ENCODE measurements at places on chromosomes 12 and 14.

DNA sequence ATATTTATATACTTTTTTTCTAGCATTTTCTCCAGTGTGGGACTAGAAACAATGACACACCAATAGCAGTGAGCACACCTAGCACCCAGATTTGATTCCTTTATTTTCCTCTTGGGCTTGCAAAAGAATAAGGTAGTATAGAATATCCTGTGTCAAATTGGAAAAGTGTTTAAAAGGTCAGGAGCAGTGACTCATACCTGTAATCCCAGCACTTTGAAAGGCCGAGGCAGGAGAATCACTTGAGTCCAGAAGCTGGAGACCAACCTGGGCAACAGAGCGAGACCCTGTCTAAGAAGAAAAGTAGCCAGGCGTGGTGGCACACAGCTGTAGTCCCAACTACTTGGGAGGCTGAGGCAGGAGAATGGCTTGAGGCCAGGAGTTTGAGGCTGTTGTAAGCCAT, 53.8 kb upstream of the SGPP1 start:
- DNase-seq: no peak

- no peak for DNase-seq
These were observed 1.6 kb downstream of the GZMH start for GRCh38 chr14:24607635-24608514.

DNA sequence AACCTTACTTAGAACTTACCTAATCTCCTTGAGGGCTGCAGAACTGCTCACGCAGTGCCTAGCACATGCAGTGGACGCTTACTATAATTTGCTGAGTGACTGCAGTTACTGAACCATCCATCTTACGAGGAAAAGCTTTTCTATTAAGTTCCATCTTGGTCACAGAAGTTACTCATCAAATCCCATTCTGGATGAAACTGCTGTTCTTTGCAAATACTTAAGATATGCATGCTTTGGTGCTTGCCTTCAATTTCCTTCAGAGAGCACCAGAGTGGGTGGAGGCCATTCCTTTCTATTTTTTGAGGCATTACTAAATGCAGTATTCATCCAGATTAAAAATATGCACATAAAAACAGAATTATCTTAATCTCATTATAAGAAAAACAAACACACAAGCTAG, 17.7 kb upstream of the PELI2 start:
- DNase-seq: no peak

DNA sequence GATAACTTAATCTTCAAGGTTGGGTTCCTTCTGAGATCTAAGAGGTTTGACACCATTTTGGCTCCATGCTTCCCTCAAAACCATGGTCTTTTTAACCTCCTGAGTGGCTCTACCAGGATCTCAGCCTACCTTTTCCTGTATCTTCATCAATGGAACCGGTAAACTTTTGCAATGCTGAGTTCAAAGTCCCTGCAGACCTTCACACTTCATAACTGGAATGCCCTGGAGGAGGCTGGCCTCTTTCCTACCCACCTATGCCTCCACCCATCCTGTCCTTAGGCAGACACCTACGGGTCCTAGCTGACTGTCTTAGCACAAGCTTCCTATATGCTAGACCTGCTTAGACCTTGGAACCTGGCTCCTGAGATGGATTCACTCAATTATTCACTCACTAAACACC, 89.5 kb upstream of the EEA1 start:
- DNase-seq: no peak

GRCh38 chr12:24814379-24815113, 134.4 kb downstream of the BCAT1 start:
- no peak for DNase-seq

DNA sequence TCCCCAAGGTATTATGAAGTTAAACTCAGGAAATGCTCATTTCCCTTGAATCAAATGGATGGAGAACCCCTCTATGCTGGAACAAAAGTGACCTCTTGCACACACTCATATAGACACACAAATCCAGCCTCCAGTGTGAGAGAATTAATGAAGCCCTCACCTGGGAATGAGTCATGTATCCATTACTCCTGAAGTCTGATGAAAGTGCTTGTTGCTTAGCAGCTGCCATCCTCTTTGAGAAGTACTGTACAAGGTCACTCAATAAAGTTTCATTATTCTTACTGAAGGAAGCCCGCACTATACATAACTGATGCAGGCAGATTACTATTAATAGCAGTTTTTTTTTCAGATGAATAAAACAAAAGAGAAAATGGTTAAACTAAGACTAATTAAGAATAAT, 102.3 kb downstream of the RERG start:
- DNase-seq: no peak

GRCh38 chr12:108305991-108306501, 33.1 kb downstream of the CMKLR1 start:
- DNase-seq: no peak

- DNase-seq: no peak
These were observed 10.1 kb downstream of the IL23A start for GRCh38 chr12:56348776-56349175.

GRCh38 chr12:125136702-125137101, 71.5 kb downstream of the AACS start:
- DNase-seq: no peak

GRCh38 chr12:70260646-70261045, 17.4 kb downstream of the CNOT2 start:
- no peak for DNase-seq

GRCh38 chr12:28051516-28052354, 79.2 kb upstream of the PTHLH start:
- no peak for DNase-seq

DNA sequence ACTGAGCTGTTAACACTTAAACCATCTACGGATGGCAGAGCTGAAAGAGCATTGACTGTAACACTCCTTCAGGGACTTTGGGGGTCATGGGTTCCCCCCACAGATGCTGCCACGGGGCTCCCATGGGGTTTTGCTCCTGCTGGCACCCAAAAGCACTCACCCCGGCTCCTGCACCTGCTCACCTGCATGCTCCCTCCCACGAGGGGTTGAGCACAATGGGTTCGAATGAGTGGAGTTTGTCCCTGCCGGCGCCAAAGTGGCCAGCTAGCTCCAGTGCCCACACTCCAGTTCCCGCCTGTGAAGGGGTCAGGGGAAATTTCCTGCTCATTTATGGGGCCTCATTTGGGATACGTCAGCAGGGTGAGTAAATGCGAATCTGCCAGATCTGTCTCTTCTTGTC, 40.7 kb downstream of the TNFAIP2 start:
- no peak for DNase-seq

DNA sequence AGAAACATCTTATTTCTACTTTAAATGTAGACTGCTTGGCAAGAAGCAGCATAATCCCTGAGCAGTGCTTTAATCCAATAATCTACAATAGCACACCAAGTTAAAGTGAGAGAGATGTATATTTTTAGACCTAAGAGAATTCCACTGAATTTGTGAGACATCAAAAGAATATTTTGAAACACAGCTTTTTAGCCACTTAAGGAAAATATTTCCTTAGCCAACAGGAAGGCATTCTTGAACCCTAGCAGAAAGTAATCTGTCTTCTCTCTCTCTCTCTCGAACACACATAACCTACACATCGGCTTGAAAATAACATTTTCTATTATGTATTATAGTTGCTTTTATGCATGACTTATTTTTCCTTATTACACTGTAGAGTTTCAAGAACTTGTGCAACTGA, 34.0 kb downstream of the KITLG start:
- no peak for DNase-seq

GRCh38 chr12:124916374-124917134, 2.1 kb upstream of the UBC start:
- no peak for DNase-seq

DNA sequence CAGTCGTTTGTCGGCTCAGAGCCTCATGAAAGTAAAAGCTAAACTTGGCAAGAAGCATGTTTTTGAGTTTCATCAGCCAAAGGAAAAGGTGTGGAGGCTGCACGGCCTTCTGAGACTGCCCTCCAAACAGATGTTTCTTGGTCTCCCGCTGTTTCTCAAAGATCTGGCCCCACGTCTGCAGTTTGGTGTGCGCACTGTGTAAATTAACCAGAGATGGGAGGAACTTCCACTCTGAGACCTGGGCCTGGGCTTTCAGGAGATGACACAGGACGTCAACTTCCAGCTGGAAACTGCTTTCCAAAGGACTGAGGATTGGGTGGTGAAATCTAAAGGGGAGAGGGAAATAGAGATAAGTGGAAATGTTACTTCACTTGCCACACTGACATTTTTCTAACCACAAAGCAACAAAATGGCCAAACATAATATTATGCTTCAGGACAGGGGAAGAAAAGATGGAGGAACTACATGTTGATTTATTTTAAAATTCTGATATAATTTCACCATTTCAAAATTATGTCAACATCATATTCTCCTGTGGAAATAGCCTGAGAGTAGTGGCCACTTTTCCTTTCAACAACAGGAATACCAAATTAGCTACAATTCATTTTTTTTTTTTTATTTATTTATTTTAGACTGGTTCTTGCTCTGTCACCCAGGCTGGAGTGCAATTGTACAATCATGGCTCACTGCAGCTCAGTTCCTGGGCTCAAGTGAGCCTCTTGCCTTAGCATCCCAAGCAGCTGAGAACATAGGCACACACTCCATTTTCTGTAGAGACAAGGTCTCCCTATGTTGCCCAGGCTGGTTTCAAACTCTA, 27.6 kb downstream of the KICS2 start:
- DNase-seq: no peak

- DNase-seq: no peak
These were observed 5.2 kb upstream of the RILPL2 start for GRCh38 chr12:123441523-123442164.

GRCh38 chr14:47200740-47201139, 474.7 kb downstream of the MDGA2 start:
- no peak for DNase-seq
